ENCODE measurements at places on chromosomes 13 and 19.

DNA sequence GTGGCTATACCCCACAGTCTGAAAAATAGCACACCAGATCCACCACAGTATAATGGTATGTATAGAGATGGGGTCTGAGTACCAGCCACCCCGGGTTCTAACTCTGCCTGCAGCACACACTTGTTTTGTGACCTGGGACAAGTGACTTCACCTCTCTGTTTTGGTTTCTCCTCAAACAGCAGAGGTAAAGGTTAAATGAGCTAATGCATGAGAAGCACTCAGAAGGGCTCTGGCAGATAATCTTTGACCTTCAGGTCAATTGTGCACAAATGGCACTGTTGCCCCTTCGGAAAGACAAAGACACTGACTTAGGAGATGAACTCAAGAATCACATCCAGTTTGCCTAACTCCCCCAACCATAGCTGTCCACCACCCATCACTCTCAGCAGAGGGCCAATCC, 7.7 kb downstream of the ZC3H4 start:
- no peak for DNase-seq

DNA sequence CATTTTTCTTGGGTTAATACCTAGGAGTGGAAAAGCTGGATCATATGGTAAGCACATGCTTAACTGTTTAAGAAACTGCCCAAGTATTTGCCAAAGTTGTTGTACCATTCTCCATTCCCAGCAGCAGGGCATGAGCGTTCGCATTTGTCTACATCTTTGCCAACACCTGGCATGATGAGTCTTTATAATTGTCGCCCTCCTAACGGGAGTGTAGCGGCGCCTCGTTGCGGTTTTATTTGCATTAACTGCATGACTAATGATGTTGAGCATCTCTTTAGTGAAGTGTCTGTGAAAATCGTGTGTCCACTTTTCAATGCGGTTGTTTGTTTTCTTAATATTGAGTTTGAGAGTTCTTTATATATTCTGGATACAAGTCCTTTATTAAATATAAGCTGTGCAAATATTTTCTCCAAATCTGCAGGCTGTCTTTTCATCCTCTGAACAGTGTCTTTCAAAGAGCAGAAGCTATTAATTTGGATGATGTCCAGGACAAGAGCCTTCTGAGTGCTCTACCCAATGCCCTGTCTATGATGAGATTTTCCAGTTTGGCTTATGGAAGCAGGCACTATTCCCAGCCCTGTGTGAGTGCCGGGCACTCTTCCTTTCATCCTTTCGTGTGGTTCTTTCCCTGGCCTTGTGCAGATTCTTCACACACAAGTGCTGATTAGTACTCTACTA, 202.0 kb downstream of the FOXO1 start:
- DNase-seq: no peak

DNA sequence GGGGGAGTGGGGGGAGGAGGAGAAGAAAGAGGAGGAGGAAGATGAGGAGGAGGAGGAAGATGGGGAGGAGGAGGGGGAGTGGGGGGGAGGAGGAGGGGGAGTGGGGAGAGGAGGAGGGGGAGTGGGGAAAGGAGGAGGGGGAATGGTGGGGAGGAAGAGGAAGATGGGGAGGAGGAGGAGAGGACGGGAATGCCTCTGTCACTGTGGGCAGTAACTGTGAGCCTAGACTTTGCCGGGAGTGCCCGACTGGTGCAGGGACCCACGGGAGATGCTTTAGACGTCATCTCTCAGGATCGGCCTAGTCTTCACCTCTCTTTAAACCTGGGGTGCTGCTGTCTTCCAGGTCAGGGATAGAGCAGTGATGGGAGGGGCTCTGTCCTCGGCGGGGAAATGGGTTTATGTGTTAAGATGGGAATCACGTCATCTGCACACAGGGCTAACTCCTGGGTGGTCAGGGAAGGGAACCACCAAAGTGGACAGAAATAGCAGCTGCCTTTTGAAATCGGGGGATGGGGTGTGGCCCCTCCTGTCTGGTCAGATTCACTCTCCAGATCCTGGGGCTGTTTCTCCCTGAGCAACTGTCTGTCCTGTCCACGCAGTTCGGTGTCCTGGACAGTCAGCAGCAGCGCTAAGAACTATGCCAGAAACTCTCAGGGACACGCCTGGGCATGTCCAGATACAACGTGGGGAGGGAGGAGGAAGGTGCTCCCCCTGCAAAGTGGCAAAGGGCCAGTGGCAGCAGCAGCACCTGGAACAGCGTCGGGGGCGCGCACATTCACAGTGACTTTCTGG, 26.9 kb downstream of the GAS6 start:
- no peak for DNase-seq

DNA sequence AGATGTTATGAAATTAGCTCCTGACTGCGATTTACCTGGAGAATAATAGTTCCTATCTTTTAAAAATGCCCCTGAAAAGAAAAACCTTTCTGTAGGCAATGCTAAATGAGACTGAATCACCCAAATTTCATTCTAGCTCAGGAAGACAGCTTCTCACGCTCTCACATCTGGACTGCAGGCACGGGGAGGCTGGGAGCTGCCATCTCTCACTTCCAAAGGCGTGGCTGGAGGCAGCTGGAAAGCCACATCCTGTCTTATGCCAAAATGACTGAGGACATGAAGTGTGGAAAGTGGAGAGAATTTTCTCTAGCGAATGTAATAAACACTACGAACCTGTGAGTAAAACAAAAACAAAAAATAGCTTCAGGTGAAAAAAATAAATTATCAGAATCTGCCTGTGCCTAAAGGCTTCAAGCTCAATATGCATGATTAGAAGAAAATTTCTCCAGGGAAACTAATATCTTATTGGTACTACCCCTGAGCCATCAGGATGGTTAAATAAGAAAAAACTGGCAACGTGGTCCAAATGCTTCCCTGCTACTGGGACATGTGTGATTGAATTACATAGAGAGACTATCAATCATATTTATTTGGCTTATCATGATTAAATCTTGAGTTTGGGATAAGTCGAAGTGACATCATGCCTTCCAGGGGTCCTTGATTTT, 58.1 kb upstream of the UBL3 start:
- DNase-seq: no peak

- no peak for DNase-seq
Measured at GRCh38 chr19:29858000-29858596, 46.3 kb downstream of the CCNE1 start.

DNA sequence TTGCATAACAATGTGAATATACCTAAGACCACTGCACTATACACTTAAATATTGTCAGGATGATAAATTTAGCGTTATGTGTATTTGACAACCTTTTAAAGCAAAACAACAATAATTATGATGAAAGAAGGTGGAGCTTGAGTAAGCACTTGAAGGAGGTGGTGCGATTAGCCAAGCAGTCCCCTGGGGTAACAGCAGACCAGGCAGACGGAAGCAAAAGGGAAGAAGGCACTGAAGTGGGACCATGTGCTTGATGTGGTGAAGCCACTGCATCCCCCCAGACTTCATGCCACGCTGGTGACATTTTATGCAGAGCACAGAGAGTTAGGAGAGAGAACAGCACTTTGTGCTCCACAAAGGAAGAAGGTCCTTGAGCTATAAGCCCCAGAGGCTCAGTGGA, 58.3 kb upstream of the ZNF507 start:
- DNase-seq: no peak

DNA sequence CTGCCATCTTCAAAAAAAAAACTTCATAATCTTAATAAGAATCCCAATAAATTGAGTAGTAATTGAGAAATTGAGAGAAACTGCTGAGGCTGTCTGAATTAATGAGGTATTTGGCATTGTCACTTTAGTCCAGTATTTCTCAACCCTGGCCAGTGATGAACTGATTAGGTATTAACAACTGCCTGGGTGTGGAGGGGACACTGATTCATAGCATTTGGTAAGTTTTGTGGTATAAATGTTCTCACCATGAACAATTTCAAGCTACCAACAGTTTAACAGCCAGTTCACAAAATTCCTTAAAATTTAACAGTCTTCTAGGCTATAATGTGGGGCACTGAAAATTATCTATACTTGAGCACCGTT, 18.3 kb downstream of the GPC6 start:
- DNase-seq: no peak

DNA sequence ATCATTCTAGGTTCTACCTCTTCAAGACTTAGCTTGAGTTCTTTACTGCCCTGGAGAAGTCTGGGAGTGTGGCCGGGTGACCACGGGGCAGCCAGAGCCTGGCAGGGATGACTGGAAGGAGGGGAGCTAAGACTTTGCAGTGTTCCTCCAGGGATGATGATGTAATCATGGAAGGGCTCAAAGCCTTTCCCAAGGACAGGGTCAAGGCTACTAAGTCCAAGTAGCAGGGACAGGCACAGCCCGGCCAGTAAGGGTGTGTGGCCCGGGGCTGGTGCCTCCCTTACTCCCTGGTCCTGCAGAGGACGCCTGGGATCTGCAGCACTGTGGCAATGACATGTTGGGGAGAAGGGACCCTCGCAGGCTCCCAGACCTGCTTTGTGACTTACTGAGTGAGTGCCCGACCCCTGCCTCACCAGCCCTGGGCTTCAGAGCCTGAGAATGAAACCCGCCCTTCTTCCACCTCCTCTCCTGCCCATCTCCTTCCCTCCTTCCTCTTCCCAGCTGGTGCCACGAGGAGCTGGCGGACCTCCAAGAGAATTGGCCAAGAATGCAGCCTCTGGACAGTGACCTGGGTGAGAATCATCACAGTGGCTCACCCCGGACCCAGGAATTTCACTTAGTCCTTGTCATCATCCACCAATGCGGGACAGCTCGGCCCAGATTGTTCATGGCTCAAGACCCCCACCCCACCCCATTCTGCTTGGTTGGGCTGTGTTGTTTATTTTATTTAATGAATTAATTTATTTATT, 15.6 kb upstream of the FBXO17 start:
- DNase-seq: no peak

- DNase-seq: no peak
Measured at GRCh38 chr13:105925496-105925895, 610.0 kb downstream of the EFNB2 start.

DNA sequence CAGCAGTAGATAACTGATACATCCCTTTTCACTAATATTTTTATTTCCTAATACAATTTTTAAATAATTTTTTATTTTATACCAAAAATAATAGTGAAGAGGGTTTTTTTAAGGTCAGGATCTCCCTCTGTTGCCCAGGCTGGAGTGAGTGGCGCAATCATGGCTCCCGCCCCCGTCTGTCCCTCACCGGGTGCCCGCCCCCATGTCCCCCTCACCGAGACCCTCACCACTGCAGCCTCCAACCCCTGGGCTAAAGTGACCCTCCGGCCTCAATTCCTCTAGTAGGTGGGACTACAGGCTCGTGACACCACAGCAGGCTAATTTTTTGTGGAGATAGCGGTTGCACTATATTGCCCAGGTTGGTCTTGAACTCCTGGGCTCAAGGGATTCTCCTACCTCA, 17.8 kb upstream of the ZNF846 start:
- DNase-seq: no peak

DNA sequence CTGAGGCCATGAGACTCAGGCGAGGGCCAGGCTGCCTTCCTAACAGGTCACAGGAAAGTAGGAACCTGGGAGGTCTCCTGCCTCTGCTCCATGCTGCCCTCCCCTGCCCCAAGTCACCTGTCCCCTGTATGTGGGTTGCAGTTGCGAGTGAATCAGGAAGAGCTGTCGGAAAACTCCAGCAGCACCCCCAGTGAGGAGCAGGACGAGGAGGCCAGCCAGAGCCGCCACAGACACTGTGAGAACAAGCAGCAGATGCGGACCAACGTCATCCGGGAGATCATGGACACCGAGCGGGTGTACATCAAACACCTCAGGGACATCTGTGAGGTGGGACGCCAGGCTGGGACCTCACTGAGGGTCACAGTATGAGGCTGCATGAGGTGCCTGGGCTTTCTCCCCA, 22.8 kb upstream of the C1QTNF9 start:
- no peak for DNase-seq

DNA sequence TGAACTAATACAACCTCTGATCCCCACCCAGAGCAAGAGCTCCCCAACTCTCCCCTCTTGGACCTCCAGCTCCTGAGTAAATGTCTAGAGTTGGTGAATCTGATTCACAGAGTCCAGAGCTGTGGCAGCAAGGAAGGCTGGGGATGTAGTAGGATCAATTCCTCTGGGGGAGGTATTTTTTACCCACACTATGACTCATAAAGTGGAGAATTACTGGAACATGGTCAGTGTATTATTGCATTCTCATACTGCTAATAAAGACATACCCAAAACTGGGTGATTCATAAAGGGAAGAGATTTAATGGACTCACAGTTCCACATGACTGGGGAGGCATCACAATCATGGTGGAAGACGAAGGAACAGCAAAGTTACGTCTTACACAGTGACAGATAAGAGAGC, 496.7 kb downstream of the EFNB2 start:
- no peak for DNase-seq

GRCh38 chr19:6790194-6791128, 18.0 kb downstream of the VAV1 start:
- DNase-seq: no peak

DNA sequence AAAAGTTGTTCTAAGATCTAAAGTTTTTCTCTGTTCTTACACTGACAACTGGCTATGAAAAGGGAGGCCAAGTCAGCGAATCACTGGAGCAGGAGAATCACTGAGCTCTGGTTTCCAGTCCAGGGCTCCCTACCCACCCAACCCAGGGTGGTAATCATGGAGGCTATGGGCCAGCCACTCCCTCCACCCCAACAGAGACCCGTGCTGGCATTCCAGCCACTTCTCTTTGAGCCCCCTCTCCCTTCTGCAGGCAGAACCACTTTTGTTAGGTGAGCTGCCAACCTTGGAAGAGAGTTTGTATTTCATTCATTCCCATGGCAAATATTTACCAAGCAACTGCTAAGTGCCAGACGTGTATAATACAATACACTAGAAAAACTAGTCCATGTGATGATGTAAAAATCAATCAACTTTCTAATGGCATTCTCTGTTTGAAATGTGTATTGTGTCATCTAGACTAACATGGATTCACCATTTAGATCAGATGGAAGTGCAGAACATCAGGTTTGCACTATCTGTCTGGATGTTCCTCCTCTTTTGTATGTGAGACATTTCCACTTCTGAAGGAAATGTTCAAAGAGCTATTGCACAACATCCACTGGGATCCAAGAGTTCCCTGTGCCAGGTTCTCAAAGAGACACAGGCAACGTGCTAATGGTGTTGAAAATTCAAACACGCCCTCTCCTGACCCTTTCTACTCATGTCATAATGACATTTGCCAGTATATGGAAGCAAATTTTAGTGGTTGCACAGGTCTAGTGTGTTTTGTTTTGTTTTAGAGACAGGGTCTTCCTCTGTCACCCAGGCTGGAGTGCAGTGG, 5.3 kb downstream of the MLNR start:
- DNase-seq: no peak

- DNase-seq: no peak
Measured at GRCh38 chr19:13428352-13428751, 77.9 kb downstream of the CACNA1A start.

- no peak for DNase-seq
Measured at GRCh38 chr19:51799034-51799773, 4.2 kb downstream of the FPR3 start.

Measured in stimulated activated CD4-positive, alpha-beta T cell treated with anti-CD3 and anti-CD28 coated beads, Interleukin-1b, Interleukin-23, amount 100 ng/mL, for 24 hours (primary cell).